ENCODE measurements at places on chromosomes 2 and 18.

DNA sequence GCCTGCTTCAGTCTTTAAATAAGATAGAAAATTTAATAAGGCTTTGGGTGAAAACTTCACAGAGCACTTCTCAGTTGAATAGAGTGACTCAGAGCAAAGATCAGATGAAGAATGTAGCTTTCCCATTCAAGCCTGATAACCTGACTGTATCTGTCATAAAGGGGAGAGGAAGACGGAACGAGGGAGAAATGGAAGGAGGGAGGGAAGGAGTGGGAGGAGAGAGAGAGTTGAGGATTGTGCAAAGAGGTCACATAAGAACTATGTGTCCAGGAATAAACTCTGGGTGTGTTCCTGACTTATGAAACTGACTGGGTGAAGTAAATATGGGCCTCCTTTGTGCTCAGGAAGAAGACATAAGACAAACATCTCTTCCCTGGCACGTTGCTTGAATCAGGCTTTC, 385.5 kb downstream of the LPIN1 start:
- no peak for DNase-seq

DNA sequence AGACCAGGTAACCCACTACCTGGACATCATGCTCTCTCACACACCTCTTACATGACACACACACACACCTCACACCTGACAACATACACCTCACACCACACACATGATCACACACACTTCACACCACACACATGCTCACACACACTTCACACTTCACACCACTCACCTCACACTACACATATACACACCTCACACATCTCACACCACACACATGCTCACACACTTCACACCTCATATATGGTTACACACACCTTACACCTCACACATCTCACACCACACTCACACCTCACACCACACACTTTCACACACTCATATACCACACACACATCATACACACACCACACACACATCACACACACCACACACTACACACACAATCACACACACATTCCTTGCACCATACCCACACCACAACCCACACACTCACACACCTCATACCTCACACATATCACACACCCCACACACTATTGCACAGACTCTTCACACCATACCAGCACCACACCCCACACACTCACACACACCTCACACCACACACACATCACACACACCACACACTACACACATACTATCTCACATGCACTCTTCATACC, 98.1 kb upstream of the PIEZO2 start:
- DNase-seq = no peak

GRCh38 chr2:149613704-149614103, 26.1 kb upstream of the MMADHC start:
- no peak for DNase-seq

DNA sequence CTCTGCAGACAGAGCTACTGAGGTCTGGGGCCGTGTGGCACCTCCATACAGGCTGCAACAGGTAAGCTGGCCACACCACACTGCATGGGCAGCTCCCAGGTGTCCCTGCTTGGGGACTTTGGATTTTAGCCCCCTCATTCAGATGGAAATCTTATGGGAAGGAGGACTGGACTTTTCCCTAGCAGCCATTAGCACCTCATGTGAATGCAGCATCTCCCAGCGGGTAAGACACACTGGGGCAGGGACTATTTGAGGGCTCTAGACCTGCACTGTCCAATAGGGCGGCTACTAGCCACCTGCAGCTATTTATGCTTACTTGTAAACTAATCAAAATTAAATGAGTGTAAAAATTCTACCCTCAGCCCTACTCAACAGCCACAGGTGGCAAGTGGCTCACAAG, 34.2 kb upstream of the GLI2 start:
- no peak for DNase-seq

- no peak for DNase-seq
These were observed 504.0 kb downstream of the EPHA4 start for GRCh38 chr2:221068123-221068522.

DNA sequence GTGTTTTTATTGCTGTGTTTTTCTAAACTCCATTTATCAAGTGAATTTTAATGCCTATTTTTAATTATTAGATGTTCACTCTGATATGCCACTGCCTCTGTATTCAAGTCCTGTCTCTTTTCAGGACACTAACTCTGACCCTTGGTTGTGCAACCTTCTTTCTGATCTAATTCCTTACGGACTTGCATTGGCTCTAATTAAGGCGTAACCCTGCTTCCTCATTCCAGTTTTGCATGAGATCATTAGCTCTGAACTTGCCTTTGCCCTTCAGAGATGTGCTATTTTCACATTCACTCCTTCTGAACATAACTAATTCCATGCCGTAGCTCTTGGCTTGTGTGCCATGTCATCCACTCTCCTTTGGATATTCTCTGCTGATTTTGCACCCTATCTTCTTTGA, 162.5 kb upstream of the TMEFF2 start:
- no peak for DNase-seq

GRCh38 chr2:38056216-38056615, 19.7 kb downstream of the CYP1B1 start:
- DNase-seq = no peak

GRCh38 chr2:218780851-218781690, 876 bp upstream of the CYP27A1 start:
- no peak for DNase-seq

- no peak for DNase-seq
These were observed 84.2 kb downstream of the LBH start for GRCh38 chr2:30315391-30316063.

- DNase-seq = no peak
These were observed 2.3 kb downstream of the SF3B6 start for GRCh38 chr2:24073816-24074215.

DNA sequence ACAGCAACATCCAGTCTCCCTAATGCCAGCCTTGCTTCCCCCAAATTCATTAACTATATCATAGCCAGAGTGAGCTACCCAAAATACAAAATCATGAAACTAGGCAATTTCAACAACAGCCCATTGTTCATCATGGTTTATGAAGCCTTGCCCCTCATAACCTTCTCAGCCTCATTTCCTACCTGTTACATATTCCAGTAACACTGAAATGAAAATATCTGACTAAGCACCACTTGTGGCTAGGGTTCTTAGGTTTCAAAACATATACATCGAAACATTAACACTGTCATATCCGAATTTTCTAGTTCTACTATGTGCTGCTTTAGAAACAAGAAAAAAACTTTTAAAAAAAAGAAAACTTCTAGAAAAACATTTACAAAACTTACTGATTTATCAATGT, 59.5 kb downstream of the ATAD2B start:
- no peak for DNase-seq

DNA sequence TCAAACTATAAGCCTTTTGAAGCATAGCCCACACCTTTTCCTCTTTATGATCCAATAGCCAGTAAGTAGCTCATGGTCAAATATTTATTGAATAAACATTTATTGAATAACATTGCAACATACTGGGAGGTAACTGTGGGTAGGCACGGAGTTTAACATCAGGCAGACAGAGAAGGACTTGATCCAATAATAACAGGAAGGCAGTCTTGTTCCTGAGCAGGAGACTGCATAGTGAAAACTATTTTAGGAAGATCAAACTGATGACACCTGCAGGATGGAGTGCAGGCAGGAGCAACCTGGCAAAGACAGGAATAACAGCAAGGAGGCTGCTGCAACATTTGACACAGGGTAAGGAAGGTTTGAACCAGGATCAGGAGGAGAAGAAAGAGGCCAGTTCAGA, 3.1 kb upstream of the DCTN1 start:
- DNase-seq = no peak

DNA sequence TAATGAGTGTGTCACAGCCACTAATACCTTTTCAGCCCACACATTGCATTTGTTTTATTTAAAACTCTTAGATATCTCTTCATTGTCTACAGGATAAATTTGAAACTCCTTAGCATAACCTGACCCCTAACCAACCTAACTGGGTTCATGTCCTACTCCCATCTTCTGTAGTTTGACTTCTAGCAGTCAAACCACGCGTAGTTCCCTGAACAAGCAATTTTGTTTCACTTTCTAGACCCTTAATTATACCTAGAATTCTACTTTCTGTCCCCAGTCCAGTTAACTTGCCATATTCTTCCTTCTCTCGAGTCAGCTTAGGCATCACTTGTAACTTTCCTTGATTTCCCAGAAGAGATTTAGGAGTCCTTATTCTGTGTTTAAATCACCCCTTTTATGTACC, 55.1 kb downstream of the RBBP8 start:
- no peak for DNase-seq

DNA sequence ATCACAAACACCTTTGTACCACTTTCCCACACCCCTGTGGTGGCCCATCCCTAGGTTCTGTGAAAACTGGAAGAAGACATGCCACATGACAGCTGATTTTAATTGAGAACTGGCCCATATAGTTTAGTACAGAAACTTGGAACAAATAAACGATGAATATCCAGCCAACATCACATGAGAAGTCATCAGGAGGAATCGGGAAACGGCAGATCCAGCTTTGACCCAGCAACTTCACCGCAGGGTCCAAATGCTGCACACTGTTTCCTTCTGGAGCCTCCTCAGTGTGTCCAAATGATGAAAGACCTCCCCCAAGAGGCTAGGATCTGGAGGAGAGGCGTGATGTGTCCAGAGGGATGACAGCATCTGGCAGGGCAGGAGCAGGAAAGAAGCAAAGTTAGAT, 75.5 kb downstream of the COPS8 start:
- DNase-seq = no peak

DNA sequence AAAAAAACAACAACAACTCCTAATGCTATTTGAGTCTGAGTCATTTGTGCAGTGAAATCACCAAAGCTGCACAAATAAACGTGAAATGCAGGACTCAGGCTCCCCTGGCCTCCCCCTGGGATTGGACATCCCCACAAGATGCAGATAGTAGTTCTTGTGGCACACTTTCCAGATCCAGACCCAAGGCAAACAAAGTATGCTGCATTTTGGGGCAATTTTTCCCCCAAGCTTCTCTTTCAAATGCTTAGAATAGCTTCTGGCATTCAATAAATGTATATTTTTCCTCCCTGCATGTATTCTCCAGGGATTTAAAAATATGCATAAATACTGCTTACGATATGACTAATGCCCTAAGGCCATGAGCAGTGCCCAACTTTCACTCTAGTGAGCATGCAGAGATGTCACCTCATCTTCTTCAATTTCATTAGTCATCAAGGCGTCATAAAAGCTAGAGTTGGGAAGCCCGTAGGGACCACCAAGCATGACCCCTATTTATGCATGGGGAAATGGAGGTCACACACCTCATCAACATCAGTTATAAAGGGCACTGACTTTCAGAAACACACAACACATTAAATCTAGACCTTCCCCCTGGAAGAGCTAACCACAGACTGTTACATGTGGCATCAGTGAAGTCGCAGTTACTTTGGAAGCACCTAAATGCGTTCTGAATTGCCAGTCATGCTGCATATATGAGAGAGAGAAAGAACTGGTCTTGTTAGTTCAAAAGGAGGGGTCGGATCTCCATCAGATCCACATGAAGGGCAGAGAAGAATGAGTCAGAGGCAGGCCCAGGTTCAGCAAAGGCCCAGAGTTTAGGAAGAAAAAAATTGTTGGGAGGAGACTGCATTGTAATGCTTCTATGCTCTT, 374.1 kb downstream of the LPIN1 start:
- DNase-seq = no peak

DNA sequence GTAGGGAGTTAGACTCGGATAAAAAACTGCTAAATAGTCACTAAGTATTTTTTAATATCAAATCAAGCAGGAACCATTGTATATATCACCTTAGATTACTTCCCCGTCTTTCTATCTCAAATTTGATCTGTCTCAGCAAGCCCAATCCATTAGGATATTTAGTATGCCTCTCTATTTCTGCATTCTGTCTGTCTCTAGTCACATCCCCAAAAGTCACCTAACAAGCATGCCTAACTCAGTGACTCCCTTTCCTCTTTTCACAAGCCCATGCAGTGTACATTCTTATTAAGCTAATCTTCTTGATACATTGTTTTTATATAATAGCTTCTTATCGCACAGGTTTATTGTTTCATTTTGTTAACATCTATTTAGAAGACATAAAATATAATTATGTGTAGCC, 57.8 kb downstream of the PDE1A start:
- no peak for DNase-seq

DNA sequence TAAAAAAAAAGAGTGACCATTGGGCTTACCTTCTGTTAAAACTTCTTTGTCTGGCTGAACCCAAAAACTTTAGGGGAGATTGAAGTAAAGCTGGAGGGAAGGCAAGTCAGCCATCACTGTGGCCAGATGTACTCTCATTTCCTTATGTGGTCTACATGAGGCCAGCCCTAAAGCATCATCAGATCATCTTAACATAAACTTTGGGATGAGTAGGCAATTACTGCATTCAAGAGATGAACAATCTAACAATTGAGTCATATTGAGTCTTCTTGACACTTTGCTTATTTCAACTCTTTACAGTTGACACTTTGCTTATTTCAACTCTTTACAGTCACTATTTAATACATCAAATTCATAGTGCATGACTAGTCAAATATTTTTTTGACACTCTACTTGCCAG, 155.6 kb downstream of the QPCT start:
- no peak for DNase-seq

DNA sequence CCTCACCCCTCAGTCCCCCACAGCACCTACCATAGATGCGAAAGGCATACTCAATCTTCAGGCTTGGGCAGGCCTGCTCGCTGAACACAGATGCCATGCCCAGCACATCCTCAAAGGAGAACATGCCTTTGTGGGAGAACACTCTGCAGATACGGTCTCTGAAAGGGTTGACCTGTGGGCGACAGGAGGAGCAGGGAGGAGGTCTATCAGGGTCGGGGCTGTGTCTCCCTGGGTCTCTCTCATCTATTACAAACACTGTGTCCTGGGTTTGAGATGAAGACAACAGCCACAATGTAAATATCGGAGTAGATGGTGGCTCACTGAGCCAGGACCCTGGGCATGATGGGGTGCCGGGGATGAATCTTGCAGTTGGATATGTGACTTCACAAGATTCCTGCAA, 46.0 kb downstream of the CIB4 start:
- DNase-seq = no peak

GRCh38 chr2:161710131-161710915, 86.1 kb downstream of the SLC4A10 start:
- no peak for DNase-seq

DNA sequence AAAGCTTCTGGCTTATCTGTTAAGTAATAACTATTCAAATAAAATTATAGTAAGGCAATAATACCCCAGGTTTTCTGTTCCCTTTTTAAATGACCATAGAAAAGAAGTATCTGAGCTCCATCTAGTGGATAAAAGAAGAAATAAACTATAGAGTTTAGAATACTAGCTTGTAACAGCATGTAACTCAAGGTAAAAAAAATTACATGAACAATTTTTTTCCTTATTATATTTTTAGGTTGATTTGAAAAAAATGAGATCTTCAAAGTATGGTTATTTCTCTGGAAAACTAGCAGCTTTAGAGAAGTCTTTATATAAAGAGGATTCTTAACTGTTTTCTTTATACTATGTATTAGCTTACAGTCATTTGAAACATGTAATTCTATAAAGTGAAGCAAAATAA, 58.1 kb downstream of the NCKAP1 start:
- no peak for DNase-seq

All from activated T-helper 1 cell treated with anti-CD3 and anti-CD28 coated beads, Interleukin-2, amount 50 U/mL, for 16 hours (primary cell).